ENCODE measurements at places on chromosomes 11 and 22. TPM values are rescaled to one million over a fixed set of nuclear protein-coding genes. Genes with fewer than 3 reads are reported as not detected.

NOL12 gene
- total RNA-seq: 48.3 TPM

PRR33 gene
- total RNA-seq: not detected

BLID gene
- not detected for total RNA-seq

DEFB131B gene
- total RNA-seq: not detected

CCDC73 gene
- not detected for total RNA-seq

MFRP gene
- total RNA-seq: not detected

MAJIN gene
- not detected for total RNA-seq

HPX gene
- total RNA-seq: 0.76 TPM

SPDYC gene
- total RNA-seq: not detected

UCP2 gene
- 333 TPM for total RNA-seq

TYMP gene
- total RNA-seq: 164 TPM

MRGPRX3 gene
- not detected for total RNA-seq

OR6A2 gene
- 0.20 TPM for total RNA-seq

- DNase-seq: no peak
Measured at GRCh38 chr22:37731804-37732471, 35.1 kb downstream of the TRIOBP start.

GRCh38 chr11:84564180-84564866, 1062.8 kb downstream of the DLG2 start:
- DNase-seq: no peak

GRCh38 chr11:33413301-33413700, 156.1 kb downstream of the HIPK3 start:
- DNase-seq: no peak

GRCh38 chr11:688681-689080, 6.3 kb downstream of the DEAF1 start:
- no peak for DNase-seq

- no peak for DNase-seq
Measured at GRCh38 chr11:121953122-121953521, 162.9 kb downstream of the BLID start.

DNA sequence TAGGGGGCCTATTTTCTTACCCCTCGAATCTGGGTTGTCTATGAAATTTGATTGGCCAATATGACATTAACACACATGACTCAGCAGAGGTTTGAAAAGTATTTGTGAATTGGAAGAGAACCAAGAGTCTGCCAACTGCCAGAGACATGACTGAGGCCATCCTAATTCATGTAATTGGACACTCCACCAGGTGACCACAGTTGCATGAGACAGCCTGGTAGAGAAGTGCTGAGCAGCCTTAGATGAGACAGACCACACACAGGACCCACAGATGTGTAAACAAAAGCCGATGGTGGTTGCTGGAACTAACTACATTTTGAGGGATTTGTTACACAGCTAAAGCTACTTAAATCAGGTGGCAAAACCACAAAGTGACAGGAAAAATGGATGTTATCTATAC, 855 bp upstream of the MS4A5 start:
- no peak for DNase-seq

DNA sequence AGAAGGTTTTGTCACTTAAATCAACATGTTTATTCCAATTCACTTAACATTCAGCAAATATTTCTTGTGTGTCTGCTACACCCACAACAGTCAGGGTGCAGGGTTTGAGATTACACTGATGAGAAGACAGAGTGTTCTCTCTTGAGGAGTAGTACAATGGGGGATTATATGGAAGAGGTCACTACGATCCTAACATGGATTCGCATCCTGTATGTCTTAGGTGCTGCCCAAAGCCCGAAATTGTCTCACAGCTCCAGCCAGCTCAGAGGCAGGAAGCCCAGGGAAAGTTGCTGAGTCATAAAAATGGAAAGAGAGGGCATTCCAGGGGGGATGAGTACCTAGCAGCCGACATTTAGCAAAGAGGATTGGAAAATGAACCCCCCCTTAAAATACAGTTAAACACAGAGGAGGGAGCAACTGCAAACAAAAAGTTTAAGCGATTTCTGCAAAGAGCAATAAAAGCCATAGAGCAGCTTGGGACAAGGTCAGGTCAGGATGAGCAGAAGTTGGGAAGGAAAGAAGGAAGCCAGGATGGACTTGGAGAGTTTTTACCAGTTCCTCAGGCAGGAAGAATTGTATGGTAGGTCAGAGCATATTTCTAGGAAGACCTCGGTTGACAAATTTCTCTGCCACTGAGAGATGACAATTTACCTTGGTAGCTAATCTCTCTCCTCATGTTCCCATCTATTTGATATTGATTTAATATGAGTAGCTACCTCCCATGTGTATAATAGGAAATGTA, 49.5 kb downstream of the IGLL5 start:
- no peak for DNase-seq

- DNase-seq: no peak
Measured at GRCh38 chr11:108432783-108433182, 34.5 kb downstream of the C11orf65 start.

DNA sequence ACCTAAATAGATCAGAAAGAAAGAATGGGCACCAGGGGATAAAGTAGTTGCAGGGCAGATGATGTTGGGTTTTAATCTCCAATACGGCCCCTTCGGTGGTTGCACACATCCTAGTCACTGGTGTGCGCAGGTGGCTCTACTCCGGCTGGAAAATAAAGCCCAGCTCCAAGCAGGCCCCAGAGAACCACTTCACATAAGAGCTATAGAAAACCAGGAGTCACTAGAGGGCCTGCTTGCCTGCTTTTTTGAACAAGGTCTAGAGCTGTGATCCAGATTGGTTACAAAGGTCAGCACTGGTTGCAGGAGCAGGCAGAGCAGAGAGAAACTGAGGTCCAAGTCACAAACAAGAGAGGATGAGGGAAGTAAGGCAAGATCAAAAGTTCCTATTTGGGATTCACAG, 41.5 kb upstream of the MS4A8 start:
- DNase-seq: no peak

- no peak for DNase-seq
Measured at GRCh38 chr22:20434264-20434751, 3.3 kb downstream of the SCARF2 start.

GRCh38 chr11:17571431-17572358, 24.6 kb downstream of the OTOG start:
- peak; percentile 51 for DNase-seq

GRCh38 chr11:122197066-122197987, 81.3 kb upstream of the BLID start:
- DNase-seq: no peak

GRCh38 chr22:50184004-50184901, 1.5 kb upstream of the TRABD start:
- no peak for DNase-seq

GRCh38 chr11:123159183-123159857, 35.7 kb downstream of the CLMP start:
- DNase-seq: no peak

- DNase-seq: no peak
Measured at GRCh38 chr22:44545773-44546172, 47.7 kb upstream of the RTL6 start.

- DNase-seq: no peak
Measured at GRCh38 chr11:113577356-113578032, 102.3 kb upstream of the DRD2 start.

GRCh38 chr11:35138606-35138942, 397 bp upstream of the CD44 start:
- DNase-seq: no peak

GRCh38 chr11:27229511-27230191, 133.4 kb downstream of the CCDC34 start:
- no peak for DNase-seq

DNA sequence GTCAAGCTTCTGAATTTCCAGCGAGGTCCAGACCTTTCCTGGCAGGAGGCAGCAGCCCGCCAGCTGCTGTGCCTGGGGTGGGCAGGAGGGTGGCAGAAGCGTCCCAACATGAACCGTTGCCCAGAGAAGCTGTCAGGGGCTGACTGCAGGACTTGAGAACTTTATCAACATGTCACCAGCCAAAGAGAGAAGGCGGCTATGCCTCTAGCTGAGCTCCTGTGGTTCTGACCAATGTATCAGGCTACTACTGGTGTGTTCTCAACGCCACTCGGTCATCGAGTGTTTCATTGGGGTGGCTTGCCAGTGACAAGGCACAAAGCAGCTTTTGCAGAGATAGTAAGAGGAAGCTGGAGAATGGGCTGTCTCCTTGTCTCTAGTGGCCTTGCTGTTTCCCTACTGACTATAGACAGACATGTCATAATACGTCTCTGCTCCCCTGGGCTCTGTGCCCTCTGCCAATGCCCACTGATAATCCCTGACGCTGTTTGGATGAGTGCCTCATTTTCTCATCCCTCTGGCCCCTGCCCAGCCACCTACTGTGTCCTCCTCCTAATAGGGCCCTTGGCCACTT, 17.6 kb upstream of the ASCC2 start:
- no peak for DNase-seq

GRCh38 chr22:49958931-49959781, 1.4 kb upstream of the PIM3 start:
- DNase-seq: peak; percentile 59

DNA sequence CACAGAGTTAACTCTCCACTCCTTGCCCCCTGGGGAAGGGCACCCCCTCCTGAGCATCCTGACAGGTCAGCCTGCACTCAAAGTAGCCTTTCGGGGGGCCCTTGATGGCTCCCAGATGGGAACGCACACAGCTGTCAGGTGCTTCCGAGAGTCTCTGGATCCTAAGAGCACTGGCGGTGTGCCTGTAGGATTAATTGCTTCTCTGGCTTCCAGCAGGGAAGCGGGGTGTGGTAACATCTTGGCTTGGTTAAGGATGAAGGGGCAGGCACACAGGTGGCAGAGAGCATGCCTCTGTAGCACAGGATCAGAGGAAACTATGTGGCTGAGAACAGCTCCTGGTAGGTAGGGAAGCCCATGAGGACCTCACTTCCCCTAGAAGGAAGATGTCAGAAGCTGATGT, 199.8 kb downstream of the MIAT start:
- DNase-seq: no peak

GRCh38 chr11:14773755-14774154, 118.3 kb downstream of the CYP2R1 start:
- no peak for DNase-seq

GRCh38 chr11:36271794-36272407, 17.3 kb downstream of the COMMD9 start:
- no peak for DNase-seq

DNA sequence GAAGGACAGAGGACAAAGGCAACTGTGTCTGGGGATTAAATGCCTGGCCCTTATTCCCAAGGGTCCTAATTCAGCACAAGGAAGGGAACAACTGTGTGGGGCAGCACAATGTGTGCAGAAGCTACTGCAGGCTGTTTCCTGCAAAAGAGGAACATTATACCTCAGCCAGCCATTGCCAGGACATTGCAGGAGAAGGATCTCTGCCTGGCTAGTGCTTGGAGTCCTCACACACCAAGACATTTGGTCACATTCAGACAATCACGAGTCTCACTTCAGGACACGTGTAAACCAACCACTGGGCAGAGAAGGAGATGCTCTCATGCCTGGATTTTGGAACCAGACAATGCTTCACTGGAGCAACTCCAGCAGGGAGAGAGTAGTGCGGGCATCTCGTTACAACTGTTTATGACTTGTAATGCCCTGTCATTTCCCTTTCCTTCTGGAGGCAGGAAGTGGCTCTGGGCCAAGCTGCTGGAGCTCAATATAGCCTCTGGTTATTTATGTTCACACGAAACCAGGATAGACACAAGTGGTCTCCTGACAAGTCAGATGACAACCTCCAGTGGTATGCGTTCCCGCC, 23.9 kb upstream of the ZC3H12C start:
- DNase-seq: no peak

Measured in natural killer cell treated with Interleukin-12 subunit alpha and Interleukin-12 subunit beta and Interleukin-15 and Interleukin-18, amount 100 ng/mL, for 72 hours (primary cell).